Stimulated activated CD4-positive, alpha-beta T cell treated with anti-CD3 and anti-CD28 coated beads, Interleukin-1b, Interleukin-23, amount 100 ng/mL, for 24 hours (primary cell): ENCODE measurements at places on chromosomes 2 and 18.

DNA sequence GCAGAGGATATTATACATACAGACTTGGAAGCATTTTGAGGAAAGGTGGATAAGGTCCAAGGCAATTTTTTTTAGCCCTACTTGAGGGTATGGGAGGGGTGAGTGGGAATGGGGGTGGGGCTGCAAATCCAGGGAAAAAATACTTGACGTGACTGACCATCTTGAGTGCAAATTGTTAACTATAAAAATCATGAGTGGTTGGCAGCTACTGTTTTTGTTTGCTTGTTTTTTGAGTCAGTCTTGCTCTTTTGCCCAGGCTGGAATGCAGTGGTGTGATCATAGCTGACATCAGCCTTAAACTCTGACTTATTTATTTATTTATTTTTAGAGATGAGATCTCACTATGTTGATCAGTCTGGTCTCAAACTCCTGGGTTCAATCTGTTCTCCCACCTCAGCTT is 458.8 kb downstream of the PIK3C3 start:
- no peak for DNase-seq

DNA sequence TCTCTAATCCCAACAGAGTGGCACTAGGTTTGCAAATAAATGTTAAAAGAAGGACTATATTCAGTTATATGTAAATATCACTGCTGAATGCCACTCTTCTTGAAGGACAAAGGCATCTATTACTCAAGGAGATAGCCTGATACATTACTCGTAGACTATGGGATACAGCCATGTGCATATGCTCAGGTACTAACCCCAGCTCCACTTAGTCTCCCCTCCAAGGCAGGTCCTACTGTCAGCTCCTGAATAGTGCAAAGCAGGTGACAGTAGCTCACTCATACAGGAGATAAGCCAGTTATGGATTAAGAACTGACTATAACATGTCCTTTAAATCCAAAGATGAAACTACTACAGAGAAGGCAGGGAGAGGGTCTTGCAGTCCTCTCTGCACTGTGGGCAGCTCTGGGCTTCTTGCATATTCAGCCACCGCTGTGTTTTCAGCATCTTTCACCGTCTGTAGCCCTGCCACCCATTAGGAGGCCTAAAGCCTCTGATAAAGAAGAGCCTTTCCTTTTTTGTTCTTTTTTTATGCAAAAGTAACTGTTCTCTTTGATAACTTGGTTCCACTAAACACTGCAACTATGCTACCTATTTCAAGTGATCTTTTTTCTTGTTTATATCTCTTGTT is 135.1 kb upstream of the EPB41L3 start:
- no peak for DNase-seq

- DNase-seq: no peak
Observed at GRCh38 chr2:37223131-37223530, 8.3 kb downstream of the CEBPZ start.

DNA sequence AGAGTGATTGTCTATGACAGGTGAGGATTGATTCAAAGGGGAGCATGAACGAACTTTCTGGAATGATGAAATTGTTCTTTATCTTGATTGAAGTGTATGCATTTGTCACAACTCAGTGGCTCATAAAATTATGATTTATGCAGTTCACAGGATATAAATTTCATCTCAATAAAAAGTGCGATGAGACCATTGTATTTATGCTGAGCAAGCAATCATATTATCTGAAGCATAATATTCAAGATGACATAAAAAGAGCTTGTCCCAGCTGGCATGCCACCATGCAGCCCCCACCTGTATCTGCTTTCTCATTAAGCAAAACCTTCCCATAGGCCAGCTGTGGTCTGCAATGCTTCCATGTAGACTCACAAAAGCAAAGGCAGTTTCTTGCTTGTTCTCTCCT is 49.6 kb upstream of the TEX51 start:
- DNase-seq: no peak

DNA sequence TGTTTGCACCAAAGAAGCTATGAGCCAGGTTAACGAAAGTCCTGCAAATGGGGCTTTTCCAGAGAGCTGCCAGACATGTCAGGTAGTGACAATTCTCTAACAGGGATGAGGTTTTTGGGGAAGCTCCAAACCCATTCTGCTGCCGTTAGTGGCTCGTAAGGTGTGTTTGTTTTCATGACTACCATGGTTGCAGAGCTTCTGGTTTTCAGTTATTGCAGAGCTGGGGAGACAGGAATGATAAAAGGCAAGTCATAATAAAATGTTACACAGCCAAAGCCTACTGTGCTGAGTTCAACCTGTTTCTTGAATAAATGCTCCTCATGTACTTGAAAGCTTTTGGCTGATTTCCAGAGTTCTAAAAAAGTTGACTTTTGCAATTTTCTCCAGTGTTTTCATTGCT is 209.2 kb upstream of the STK17B start:
- no peak for DNase-seq

- DNase-seq: no peak
Observed at GRCh38 chr2:213164263-213164662, 12.9 kb upstream of the IKZF2 start.

- DNase-seq: no peak
Observed at GRCh38 chr2:75256485-75256884, 57.2 kb upstream of the TACR1 start.

DNA sequence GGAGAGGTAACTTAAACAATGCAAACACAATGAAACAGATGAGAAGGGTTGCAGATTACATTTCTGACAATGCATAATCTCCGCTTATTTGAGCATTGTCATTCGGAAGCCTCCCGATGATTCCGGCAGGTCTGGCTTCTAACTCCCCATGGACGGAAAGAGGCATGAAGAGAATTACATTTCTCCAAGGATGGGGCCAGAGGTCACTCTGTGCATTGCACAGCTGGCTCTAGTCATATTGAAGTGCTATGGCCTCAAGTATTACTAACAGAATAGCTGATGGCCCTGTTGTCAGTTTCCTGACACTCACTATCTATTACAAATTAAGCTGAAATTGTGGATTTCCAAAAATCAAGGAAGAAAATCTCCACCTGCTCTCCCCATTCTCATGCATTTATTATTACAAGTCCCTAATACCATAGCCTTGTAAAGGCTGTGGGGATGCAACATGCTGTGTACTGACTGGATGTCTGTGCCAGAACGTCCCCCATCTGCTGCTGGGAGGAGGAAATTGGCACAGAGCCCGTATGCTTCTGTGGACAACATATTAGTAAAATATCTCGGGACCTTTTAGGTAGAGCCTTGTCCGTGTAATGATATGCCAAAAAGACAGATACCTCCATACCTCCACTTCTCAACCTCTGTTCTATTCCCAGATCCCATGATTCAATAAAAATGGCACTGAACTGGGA is 168.1 kb downstream of the SETBP1 start:
- no peak for DNase-seq
